ENCODE measurements at places on chromosomes 3 and 15. TPM values are rescaled to one million over a fixed set of nuclear protein-coding genes. Genes with fewer than 3 reads are reported as not detected.
A peak's percentile ranks its signal among the peaks of the same experiment; 100 is the strongest.

- DNase-seq: no peak
Observed at GRCh38 chr3:122355612-122356011, 27.4 kb downstream of the MIX23 start.

- DNase-seq: no peak
Observed at GRCh38 chr3:46321461-46322104, 32.3 kb upstream of the CCR2 start.

DNA sequence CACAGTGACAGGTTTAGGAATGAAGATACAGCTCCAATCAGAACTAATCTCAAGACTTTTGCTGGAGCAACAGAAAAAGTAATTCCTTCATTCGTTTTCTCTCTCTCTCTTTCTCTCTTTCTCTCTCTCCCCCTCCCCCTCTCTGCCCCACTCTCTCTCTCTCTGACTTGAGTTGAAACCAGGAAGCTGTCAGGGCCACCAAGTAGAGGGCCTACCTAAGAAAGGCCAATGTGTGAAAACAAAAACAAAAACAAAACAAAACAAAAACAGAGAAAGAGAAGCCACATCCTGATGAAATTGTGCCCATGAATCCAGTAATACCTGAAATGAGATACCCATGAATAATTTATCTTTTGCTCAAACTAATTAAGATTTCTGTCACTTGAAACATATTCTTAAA is 72.9 kb downstream of the ATP8B4 start:
- DNase-seq: no peak

- no peak for DNase-seq
Observed at GRCh38 chr15:69722924-69723323, 270.3 kb downstream of the RPLP1 start.

- peak; percentile 24 for DNase-seq
Observed at GRCh38 chr3:174438501-174439145, 420.5 kb upstream of the NAALADL2 start.

DNA sequence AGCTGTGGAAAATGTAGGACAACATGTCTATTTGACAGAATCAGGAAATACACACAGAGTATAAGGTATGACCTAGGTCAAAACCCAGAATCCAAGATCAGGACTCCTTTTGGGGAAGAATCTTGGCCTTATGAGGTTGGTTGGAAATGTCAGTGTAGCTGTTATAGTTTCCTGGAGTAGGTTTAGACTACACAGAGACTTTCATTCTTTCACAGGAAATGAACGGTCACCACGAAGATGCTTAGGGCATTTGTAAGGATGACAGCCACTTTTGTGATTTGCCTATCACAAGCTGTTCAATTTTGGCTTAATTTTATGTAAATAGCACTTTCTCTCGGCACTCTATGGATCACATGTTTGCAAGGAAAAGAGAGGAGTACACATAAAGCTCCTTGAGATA is 18.6 kb upstream of the ZBTB20 start:
- DNase-seq: no peak

- DNase-seq: no peak
Observed at GRCh38 chr3:13496879-13497278, 16.8 kb downstream of the HDAC11 start.

- DNase-seq: no peak
Observed at GRCh38 chr3:195186041-195186709, 84.8 kb downstream of the XXYLT1 start.

SHISA5 gene
- 90.9 TPM for polyA plus RNA-seq

CYP1A1 gene
- not detected for polyA plus RNA-seq

SLC4A7 gene
- polyA plus RNA-seq: 35.9 TPM

GXYLT2 gene
- polyA plus RNA-seq: 18.3 TPM

CSPG4 gene
- polyA plus RNA-seq: 6.4 TPM

TGFBR2 gene
- polyA plus RNA-seq: 93.2 TPM

All from left kidney (tissue), 8 donors.